ENCODE measurements at places on chromosomes 6 and 20.

DNA sequence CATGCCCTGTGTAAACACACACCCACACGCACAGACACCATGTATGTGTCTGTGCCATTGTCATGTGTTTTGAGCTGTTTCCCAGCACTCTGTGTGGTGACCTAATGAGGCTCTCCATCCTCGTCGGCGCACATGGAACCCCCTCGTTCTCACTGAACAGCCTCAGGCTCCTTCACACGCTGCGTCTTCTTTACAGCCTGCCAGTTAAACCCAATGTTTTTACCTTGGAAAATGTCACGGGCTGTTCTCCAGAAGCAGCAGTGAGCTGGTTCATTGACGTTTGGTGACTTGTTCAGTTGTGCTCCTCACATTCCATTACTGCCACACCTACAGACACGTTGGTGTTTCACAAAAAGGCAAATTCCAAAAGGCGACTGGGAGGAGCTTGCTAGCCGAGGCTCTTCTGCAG, 201.0 kb upstream of the FOXQ1 start:
- no peak for DNase-seq

- no peak for DNase-seq
Observed at GRCh38 chr6:144953552-144954240, 668.6 kb downstream of the UTRN start.

GRCh38 chr20:34538671-34539123, 19.8 kb upstream of the MAP1LC3A start:
- no peak for DNase-seq

DNA sequence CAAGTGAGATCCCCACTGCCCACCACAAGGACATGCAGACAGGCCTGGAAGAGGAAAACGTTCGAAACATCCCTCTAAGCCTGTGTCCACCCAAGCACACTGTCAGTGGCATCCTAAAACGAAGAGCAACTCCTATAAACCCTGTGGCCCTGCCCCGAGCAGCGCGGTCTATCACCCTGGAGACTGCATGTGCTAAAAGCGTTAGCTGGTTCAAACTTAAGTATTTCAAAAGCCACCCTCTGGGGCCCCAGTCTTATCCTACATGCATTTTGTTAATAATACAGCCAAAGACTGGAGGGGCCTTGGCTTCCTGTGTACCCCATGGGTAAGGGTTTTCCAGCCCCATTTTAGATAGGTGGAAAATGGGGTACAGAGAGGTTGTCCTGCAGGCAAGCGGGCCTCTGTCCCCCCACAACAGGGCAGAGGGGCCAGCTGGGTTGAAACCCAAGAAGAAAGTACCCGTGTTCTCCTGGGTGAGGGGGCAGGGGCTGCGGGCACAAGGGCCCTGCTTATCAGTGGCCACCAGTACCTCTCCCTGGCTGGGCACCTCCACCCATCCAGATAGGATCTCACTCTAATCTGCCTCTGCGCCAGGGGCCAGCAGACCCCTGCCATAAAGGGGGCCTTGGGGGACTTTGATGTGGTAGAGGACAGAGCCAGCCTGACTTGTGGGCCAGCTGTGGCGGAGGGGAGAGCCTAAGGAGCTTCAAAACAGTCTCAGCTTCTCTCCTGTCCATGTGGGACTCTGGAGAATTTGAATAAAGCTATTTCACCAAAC, 28.3 kb downstream of the PREX1 start:
- DNase-seq, result no peak

- no peak for DNase-seq
Observed at GRCh38 chr6:125598422-125598821, 151.0 kb upstream of the HEY2 start.

- no peak for DNase-seq
Observed at GRCh38 chr6:15674690-15675386, 12.0 kb upstream of the DTNBP1 start.

DNA sequence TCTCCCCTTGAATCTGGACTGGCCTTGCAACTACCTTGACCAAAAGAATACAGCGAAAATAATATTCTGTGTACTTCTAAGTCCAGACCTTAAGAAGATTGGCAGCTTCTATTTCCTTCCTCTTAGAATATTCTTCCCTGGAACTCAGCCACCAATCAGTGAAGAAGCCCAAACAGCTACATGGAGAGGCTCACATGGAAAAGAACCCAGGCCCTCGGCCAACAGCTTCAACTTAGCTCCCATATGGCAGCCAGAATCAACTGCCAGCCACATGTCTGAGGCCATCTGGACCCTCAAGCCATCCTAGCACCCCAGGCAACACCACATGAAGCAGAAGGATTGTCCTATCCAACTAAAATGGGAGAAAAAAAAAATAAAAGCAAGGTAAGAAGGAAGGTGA, 178.8 kb downstream of the IBTK start:
- no peak for DNase-seq

Measured in stimulated activated CD8-positive, alpha-beta memory T cell treated with anti-CD3 and anti-CD28 coated beads, Interleukin-12 subunit alpha, Interleukin-12 subunit beta, amount 100 ng/mL, for 4 hours (primary cell).